ENCODE measurements at places on chromosomes 12 and 14.

GRCh38 chr12:13957576-13957975 is 23.8 kb downstream of the GRIN2B start:
- no peak for DNase-seq

DNA sequence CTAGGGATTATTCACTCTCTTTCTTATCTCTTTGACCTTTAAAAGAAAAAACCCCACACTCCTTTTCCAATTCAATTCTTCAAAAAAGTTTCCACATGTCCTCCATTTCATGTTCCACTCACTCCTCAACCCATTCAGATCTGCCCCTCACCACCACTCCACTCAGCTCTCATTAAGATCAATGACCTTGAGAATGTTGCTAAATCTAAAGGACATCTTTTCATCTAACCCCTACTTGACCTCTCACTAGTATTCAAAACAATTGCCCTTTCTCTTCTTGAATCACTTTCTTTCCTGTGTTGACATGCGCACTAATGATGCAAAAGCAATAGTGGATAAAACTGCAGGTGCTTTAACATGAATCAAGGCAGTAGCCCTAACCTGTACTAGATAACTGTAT is 9.9 kb downstream of the HECTD1 start:
- DNase-seq, result no peak

GRCh38 chr12:122080149-122081082 is 1.9 kb downstream of the MLXIP start:
- DNase-seq, result peak; percentile 92

DNA sequence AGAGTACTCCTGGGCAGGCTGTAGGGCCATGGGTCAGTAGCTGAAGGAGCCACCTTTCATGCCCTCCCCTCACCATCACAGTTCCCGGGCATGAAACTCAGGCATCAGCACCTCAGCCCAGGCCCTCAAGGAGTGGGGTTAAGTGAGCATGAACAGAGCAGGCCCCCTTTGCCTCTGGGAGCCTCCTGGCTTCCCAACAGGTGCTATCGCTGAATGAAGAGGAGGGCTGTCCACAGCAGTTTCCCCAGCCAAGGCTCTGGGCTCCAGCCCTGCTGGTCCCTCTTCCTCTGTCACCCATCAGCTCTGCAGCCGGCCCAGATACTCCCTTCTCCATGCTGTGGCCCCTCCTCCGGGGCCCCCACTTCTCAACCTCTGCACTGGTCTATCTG is 184.3 kb downstream of the ZFP36L1 start:
- DNase-seq, result no peak

Data from suppressor macrophage treated with lipopolysaccharide for 4 hours (primary cell).